ENCODE measurements at places on chromosomes 7 and 10. TPM values are rescaled to one million over a fixed set of nuclear protein-coding genes. Genes with fewer than 3 reads are reported as not detected.
A peak's percentile ranks its signal among the peaks of the same experiment; 100 is the strongest.

- DNase-seq: no peak
Observed at GRCh38 chr10:21721000-21721665, 187.1 kb downstream of the MLLT10 start.

GRCh38 chr10:91582153-91582554 lies 50.7 kb downstream of the PPP1R3C start:
- no peak for DNase-seq

DNA sequence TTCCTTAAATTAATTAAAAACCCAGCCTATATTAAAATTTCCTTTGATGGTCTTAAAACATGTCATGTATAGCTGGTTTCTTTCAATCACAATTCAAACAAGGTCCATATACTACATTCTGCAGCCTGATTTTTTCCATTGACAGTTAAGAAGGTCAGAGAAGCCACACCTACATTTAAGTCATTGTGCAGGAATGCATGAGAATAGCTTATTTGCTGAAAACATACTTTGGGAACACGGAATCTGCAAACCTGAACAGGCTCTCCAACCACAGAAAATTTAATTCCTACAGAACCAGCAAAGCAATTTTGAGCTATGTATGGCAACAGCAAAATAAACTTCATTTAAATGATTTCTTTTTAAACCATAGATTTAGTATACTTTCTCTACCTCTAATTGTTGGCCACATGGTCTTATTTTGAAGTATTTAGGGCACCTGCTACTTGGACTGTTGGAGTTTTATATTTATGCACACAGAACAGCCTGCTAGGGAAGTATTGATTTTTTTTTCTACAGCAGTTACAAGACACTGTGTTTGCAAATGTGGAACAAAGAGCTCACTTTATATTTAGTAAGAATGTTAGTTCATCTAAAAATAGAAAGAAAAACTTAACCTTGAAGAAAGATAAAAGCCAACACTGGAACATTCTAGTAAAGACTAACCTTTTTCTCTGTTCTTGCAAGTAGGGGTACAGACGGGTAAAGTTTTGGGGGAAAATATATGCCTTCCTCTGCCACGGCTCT lies 240.9 kb upstream of the IMMP2L start:
- DNase-seq: no peak

DNA sequence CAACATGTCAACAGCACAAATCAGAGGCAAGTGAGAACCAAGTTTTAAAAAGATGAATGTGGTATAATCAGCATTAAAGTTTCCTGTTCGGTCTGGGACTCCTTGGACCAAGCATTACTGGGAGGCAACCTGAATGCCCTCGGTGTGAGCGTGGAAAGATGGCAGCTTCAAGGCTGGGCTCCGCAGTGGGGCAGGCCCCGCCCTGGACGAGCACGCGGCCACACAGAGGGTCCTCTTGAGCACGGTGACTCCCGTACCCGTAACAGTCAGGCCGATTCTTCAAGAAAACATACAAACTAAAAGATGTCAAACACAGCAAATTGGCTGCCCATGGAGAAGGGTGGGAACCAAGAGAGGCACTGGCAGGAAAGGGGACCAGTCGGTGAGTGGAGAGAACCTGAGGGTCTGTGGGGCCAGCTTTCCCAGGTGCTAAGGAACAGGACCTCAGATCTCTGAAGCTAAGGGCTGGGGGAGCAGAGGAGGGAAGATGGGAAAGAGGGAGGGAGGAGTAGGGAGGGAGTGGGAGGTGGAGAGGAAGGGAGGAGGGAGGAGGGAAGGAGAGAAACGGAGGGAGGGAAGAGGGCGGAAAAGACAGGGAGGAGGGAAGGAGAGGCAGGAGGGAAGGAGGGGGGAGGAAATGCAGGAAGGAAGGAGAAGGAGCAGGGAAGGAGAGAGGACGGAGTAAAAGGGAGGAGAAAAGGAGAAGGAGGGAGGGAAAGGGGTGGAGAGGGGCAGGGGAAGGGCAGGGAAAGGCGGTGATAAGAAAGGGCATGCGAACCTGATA lies 71.2 kb upstream of the FAM20C start:
- no peak for DNase-seq

- DNase-seq: no peak
Observed at GRCh38 chr7:120959929-120960484, 9.4 kb downstream of the ING3 start.

- DNase-seq: no peak
Observed at GRCh38 chr10:132293813-132294520, 13.8 kb downstream of the STK32C start.

DNA sequence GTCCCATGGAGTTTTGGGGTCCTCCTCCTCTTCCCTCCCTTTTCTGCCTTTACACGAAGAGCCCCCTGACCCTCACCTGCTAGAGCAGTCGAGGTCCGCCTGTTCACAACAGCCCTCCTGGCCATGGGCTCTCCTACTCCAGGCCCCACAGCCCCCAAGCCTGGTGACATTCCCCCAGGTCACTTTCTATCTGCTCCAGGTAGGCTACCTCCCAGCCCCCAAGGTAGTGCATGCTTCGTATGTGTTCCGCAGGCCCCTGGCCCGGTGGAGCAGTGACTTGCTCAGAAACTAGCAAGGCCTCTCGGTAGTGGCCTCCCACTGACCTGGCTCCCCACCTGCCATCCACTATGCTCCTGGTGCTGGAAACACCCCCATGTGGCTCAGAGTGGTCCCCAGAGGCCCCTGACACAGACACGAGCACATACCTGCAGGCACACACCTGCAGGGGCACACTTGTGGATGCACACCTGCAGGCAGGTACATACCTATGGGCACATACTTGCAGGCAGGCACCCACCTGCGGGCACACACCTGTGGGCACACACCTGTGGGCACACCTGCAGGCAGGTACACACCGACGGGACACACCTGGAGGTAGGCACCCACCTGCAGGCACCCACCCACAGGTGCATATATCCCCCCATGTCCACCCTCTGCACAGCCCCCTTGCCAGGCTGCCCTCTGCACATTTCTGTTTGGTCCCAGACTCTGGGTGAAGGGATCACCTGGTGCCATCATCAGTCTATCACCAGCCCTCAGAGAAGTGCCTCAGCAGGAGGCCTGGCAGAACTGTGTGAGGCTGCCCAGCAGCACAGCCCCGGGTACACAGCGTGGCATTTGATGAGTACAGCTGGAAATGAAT lies 322.5 kb downstream of the PTPRN2 start:
- no peak for DNase-seq

DNA sequence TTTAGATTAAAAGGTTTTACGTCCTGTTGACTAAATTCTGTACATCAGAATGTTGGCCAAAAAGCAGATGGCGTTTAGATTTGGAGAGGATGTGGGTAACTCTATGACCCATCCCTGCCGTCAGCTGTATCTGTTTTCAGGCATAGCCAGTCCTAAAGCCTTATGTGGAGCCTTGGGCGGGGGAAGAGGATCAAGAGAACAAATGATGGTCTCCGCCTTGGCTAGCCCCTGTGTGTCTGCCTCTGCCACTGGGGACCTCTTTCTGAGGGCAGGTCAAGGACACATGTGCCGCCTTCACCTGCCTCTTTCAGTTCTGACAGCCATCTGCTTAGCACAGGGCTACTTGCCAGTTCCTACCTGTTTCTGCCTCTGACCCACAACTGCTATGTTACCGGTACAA lies 24.1 kb downstream of the PDSS1 start:
- no peak for DNase-seq

DNA sequence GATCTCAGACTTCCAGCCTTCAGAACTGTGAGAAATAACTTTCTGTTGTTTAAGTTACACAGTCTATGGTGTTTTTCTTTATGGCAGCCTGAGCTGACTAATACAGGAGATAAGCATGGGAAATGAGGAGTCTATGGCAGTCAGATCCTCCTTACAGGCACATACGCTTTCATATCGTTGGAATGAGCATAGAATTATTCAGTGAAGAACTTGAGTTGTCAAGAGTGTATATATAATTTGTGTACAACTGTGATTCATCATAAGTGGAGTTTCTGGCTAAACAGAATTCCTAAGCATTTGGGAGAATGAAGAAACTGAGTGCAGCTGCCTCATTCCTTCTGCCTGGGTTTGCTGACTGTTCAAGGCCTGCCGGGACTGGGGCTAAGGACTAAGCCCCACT lies 516.7 kb downstream of the ADRA2A start:
- no peak for DNase-seq

- DNase-seq: peak; percentile 42
Observed at GRCh38 chr10:28343987-28344895, 41.4 kb upstream of the MPP7 start.

GRCh38 chr7:156050636-156051569 lies 238.6 kb upstream of the SHH start:
- no peak for DNase-seq

- DNase-seq: no peak
Observed at GRCh38 chr7:38411404-38411803, 138.0 kb upstream of the TARP start.

- no peak for DNase-seq
Observed at GRCh38 chr7:1663223-1663622, 6.9 kb upstream of the ELFN1 start.

- no peak for DNase-seq
Observed at GRCh38 chr7:158933468-158934139, 77.2 kb downstream of the DYNC2I1 start.

GRCh38 chr10:130957423-130957822 lies 354.1 kb downstream of the TCERG1L start:
- DNase-seq: no peak

DNA sequence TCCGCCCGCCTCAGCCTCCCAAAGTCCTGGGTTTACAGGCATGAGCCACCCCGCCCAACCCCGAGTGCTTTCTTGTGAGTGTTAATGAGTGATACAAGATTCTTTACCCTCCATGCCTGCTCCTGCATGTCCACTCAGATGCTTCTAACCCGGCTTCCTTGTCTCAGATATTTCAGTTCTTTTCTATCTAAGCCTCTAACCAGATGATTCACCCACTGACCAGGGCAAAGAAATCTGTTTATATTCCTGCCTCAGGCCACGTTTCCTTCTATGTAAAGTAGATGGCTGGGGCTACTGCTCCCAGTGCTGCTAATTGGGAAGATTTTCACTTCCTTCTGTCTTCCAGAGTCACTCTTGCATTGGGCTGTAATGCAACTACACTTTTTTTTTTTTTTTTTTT lies 395.1 kb upstream of the ANKRD30A start:
- DNase-seq: no peak

DNA sequence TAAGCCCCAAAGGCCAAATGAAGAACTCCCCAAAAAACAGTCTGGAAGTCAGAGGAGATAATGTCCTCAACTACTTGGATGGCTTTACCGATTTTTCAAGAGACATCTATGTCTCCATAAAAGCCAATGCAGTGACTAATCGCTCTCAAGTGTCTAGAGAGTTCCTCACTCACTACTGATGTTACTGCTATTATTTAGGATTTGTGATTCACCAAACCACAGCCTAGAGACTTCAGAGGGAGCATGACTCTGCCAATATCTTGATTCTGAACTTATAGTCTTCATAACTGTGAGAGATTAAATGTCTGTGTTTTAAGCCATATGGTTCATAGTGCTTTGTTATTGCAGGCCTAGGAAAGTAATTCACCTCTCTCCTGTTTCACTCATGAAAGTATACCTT lies 160.2 kb downstream of the IPMK start:
- DNase-seq: no peak

- no peak for DNase-seq
Observed at GRCh38 chr10:69738858-69739435, 62.8 kb upstream of the COL13A1 start.

DNA sequence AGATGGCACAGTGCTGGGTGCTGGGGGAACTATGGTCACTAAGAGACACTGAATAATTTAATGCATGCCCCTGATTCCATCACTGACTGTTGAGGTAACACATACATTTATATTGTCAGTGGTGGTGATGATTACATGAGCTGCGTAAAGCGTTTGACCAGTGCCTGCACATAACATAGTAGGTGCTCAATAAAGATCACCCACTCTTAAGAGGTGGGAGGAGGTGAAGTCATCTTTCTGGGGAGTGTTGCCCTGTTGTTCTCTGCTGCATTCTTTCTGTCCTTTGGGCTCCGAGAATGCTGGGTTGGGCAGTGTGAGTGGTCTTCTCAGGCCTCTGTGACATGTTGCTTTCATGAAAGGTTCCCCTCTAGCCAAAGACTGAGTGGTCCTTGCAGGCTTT lies 68.0 kb downstream of the TCF7L2 start:
- no peak for DNase-seq

DNA sequence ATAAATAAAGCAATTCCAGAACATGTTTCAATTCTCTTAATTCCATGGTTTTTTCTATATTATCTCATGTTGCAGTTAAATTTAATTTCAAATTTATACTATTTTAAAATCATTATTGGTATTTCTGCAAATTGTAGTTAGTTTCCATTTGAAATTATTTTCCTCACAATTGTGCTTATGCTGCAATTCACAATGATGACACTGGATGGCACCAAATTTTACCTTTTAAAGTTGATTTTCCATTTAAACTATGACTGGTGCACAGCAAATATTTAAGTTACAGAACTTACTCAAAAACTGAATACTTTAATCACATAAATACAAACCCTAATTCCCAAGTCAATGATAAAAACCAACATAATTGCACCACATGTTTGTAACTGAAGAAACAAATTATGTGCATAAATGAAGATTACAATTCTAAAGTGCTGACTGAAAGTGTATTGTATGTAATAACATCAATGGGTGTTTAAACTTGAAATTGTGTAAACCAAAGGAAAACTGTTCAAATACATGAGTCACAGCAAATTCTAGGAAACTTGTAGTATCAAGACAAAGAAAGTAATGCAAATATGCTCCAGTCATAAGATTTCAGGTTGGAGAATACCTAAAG lies 75.3 kb upstream of the AASS start:
- no peak for DNase-seq

Gene ZP3
- 12.1 TPM for polyA plus RNA-seq

Gene IL6
- 0.28 TPM for polyA plus RNA-seq

Gene SLC13A1
- polyA plus RNA-seq: not detected

Gene RABGEF1
- polyA plus RNA-seq: 17.1 TPM

Gene CRYGN
- polyA plus RNA-seq: not detected

Gene HMX2
- polyA plus RNA-seq: not detected

Gene DPP6
- polyA plus RNA-seq: not detected

Gene GPR158
- not detected for polyA plus RNA-seq

Gene TMEM229A
- not detected for polyA plus RNA-seq

Gene PDCD4
- 53.4 TPM for polyA plus RNA-seq

Gene SLC26A3
- polyA plus RNA-seq: not detected

Gene FKBP9
- 2.9 TPM for polyA plus RNA-seq

Gene AOC1
- 0.31 TPM for polyA plus RNA-seq

Gene KLLN
- polyA plus RNA-seq: 0.12 TPM

Gene SPDYE6
- polyA plus RNA-seq: 0.12 TPM

Gene TACR2
- 0.23 TPM for polyA plus RNA-seq

Gene AP3M1
- 17.5 TPM for polyA plus RNA-seq

Gene TFEC
- 55.9 TPM for polyA plus RNA-seq

Gene C1QL3
- polyA plus RNA-seq: 0.30 TPM

Measured in CD14-positive monocyte (primary cell).